ENCODE measurements at places on chromosomes 6 and 20. TPM values are rescaled to one million over a fixed set of nuclear protein-coding genes. Genes with fewer than 3 reads are reported as not detected.

DNA sequence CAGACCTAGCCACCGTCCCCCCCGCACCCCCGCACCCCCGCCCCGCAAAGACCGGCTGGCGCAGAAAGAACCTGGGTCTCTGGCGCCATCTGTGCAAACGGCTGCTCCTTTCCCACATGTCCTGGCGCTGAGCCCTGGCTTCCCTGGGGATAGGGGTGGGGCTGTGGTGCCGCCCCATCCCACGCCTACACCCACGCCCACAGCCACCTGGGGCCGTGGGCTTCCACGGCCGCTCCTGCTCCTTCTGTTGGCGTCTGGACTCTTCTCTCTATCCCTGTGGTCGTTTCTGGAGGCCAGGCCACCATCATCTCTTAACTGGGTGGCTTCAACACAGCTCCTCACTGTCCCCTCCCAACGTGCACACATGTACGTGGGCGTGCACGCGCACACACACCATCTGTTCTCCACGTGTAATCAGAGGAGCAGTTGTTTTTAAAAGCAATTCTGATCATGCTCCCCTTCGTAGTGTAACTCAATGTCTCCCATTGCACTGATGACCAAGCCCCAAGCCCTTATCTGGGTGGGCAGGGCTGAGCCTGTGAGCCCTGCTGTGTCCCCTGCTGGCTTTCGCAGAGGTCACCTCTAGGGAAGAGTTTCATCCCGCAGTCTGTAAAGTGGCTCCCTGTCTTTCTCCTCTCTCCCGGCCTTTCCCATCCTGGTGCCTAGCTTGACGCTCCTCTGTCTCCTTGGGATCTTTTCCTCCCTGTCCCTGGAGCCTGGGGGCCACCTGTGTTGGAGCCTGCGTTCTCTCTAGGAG is 31.9 kb upstream of the FAM83D start:
- no peak for DNase-seq

DNA sequence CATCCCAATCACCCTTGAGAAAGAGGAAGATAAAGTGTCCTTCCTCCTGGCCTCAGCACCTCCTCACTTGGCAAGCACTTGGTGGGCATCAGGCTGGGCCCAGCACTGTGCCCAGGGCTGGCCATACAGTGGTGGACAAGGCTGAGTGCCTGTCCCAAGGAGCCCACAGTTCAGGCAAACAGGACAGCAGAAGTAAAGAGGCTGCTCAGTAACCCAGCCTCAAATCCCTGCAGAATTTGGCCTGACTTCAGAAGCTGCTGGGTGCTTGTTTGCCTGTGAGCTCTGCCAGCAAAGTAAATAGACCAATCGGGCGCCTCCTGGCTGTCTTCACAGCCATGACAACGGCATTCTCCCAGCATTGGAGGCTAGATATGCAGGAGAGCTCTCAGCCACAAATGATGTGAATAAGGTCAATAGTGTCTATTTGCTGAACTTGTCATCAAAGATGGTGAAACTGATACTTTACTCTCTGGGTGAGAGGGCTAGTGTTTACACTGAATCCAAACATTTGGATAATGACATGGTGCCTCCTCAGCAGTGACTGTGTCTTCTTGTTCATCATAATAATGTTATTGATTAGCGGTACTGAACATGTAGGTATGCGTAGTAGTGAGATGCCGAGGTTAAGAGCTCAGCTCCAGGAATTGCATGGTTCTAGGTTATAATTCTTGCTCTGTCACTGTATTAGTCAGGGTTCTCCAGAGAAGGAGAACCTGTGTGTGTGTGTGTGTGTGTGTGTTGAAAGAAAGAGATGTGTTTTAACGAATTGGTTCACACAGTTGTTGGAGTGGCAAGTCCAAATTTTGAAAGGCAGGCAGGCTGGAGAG is 36.9 kb upstream of the FANCE start:
- peak; percentile 93 for DNase-seq

GRCh38 chr20:45153752-45154151 is 20.9 kb upstream of the PI3 start:
- no peak for DNase-seq

GRCh38 chr20:17967521-17968365 is 851 bp downstream of the SNX5 start:
- no peak for DNase-seq

DNA sequence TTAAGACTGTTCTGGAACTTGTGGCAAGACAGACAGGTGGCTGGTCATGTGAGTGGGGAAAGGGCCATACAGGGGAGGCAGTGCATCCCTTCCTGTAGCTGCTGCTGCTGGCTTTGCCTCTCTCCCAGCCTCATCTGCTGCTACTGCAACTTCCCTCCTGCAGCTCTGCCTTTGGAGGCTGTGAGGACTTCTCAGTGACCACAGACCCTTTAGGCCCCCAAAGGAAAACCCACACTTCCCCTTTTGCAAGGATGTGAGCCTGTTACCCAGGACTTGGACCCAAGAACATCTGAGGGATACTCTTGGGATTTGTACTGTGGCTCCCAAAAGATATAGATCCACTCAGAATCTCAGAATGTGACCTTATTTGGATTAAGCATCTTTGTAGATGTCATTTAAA is 91.0 kb downstream of the TMEM170B start:
- DNase-seq = no peak

GRCh38 chr20:48850977-48851299 is 23.1 kb upstream of the PREX1 start:
- no peak for DNase-seq

GRCh38 chr20:23878787-23879186 is 761 bp downstream of the CST5 start:
- DNase-seq = no peak

DNA sequence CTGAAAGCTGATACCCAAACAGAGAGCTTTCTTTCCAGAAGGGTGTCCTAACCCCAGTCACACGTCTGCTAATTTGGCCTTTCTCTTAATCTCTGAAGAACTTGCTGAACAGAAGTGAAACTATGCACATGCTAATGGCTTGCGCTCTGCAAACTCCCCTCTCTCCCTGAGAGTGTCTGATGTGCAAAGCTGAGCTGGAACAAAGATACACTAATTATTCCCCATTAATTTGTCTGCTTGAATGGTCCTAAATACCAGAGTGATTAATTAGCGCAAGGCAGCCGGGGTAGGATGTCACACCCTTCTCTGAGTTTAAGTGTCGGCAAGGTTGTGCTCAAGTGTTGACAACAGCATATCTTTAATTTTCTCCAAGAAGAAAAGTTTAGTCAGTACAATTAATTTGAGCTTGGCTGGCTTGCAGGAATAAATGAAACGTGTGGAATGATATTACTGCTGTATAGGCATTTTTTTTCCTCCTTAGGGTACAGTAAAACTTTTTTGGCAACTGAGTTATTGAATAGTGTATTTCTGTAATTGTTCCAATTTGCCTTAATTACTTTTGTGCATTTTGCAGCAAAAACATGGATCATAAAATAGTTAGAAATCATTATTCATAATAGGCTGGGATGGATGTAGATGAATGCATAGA is 715.9 kb upstream of the POU3F2 start:
- DNase-seq = peak; percentile 0

DNA sequence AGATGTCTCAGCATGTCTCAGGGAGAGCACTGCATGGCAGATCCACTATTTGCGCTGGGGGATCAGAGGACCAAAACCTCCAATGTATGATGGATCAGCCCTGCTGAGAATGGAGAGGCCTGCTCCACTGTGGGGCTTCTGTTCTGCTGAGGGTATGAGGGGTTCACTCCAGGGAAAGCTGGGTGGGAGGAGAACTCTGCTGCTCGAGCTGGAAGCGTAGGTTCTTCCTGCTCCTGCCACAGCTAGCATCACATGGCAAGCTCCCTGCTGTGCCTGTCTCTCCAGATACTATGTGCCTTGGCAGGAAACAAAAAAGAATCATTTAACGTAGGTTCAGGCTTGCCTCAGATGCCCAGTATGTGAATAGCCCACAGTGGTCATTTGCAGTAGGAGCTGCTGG is 105.8 kb downstream of the EPM2A start:
- no peak for DNase-seq

DNA sequence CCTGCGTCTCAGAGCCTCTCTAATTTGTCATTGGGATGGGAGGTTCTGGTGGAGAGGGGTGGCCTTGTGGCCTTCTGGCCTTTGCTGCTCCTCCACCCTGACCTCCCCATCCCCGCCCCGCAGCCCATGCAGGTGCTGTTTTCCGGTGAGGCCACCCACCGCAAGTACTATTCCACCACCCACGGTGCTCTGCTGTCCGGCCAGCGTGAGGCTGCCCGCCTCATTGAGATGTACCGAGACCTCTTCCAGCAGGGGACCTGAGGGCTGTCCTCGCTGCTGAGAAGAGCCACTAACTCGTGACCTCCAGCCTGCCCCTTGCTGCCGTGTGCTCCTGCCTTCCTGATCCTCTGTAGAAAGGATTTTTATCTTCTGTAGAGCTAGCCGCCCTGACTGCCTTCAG is 171.8 kb upstream of the RNF24 start:
- no peak for DNase-seq

DNA sequence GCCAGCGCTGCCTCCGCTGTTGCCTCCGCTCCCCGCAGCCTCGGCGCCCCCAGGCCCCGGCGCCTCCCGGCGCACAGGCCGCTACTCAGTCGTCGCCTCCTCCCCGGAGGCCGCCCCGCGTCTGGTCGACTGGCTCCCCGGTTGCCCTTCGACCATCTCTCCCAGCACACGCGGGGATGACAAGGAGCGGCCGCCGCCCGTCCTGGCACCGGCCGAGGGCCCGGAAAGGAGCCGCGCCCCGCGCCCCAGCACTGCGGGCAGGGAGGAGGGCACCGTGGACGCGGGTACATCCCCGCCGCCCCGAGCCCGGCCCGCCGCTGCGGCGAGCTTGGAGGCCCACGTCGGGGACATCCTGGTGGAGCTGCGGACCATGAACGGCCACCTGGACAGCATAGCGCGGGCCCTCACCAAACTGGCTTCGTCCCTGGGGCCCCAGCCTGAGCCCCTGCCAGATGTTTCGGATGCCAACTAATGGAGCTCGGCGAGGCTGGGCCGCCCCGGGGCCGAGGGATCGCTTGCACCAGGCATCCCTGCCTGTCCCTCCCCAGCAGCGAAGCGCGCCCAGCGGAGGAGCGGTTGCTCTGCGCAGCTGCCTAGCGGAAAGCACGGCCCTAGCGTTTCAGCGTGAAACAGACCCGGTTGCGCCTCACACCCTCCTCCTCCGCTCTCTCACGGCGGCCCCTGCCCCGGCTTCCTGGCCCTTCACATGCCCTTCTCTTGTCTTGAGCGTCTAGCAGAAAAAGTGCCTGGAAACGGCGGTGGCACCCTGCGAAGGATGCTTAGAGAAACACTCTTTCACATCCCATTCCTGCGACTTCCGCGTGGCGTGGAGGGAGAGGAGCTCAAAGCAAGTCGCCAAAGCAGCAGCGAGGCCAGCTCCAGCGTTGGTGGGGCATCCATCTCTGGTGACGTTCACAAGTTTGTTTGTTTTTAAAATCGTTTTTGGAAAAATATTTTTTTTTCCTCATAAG is 285.8 kb upstream of the SUPT3H start:
- DNase-seq = peak; percentile 66

GRCh38 chr6:83068616-83069015 is 1.1 kb downstream of the DOP1A start:
- DNase-seq = no peak

- no peak for DNase-seq
These were observed 198.3 kb downstream of the PLCB1 start for GRCh38 chr20:8330319-8330784.

DNA sequence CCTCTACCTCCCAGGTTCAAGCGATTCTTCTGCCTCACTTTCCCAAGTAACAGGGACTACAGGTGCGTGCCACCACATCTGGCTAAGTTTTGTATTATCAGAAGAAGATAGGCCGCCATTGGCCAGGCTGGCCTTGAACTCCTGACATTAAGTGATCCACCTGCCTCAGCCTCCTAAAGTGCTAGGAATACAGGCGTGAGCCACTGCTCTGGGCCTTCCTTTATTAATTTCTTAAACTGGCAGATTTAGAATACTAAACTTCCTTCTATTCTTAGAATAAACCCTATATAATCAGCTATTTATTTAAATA is 86.6 kb downstream of the HFE start:
- DNase-seq = no peak

GRCh38 chr6:119241111-119241465 is 108.5 kb downstream of the MAN1A1 start:
- DNase-seq = peak; percentile 49

- DNase-seq = no peak
These were observed 468.0 kb downstream of the EPM2A start for GRCh38 chr6:145267076-145267867.

GRCh38 chr6:134774201-134774638 is 175.7 kb downstream of the ALDH8A1 start:
- peak; percentile 70 for DNase-seq

DNA sequence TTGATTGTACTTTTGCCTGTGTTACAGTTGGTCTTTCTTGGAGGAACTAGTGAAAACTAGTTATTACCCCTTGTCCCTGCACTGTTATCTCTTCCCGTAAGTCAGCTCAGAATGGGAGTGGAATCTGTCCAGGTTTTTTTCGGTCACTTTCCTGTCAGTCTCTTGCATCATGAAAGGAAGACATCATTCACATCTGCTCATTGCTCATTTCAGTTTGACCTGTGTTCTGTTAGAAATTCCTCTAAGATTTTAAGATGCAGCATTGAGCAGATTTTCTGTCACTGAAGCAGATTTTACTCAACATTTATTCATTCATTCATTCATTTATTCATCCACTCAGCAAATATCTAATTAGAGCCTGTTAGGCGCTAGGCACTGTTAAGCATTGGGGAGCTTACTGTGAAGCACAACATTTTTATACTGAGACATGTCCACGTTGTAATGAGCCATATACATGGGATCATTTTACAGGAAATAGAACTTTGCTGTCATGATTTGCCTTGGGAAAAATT is 33.1 kb upstream of the HINT3 start:
- no peak for DNase-seq

DNA sequence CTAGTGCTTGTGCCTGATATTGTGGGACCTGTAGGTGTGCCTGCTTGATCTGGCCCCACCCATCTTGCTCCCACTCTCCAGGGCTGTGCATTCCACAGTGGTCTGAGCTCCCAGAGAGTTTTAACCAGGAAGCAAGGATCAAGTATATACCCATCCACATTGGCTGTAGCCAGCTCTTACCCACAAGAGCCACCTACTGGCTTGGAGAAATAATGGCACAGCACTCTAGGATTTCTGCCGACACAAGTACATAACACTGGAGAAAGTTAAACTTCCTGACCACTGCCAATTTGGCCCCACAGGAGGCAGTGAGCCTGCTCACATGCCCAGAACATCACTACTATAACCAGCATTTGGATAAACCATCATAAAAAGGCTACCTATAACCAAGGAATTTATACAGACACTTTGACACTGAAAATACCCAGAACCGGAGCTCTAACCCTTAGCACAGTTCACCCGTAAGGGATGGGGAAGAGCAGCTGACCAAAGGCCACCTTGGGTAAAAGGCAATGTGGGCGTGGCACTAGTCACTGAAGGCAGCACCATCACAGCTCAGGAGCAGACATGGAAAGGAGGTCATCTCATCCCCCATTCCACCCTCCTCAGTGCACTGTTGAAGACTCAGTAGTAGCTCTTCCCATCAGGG is 440.4 kb downstream of the BTBD3 start:
- DNase-seq = no peak

The GRM1 gene
- polyA plus RNA-seq = 0.04 TPM

The RSPH3 gene
- 4.6 TPM for polyA plus RNA-seq

The FGD2 gene
- 20.4 TPM for polyA plus RNA-seq

The CLPSL1 gene
- not detected for polyA plus RNA-seq

The CRYBG1 gene
- 5.7 TPM for polyA plus RNA-seq

The CNKSR3 gene
- 3.5 TPM for polyA plus RNA-seq

The FRS3 gene
- 3.7 TPM for polyA plus RNA-seq

The LATS1 gene
- polyA plus RNA-seq = 7.1 TPM

The NINL gene
- 4.5 TPM for polyA plus RNA-seq

The ECT2L gene
- polyA plus RNA-seq = 4.0 TPM

All from lung (tissue), 17 donors.